Aorta (tissue), 5 donors: ENCODE measurements at places on chromosomes 2 and 18.

GRCh38 chr2:196606516-196606915 is 33.0 kb upstream of the CCDC150 start:
- no peak for DNase-seq

DNA sequence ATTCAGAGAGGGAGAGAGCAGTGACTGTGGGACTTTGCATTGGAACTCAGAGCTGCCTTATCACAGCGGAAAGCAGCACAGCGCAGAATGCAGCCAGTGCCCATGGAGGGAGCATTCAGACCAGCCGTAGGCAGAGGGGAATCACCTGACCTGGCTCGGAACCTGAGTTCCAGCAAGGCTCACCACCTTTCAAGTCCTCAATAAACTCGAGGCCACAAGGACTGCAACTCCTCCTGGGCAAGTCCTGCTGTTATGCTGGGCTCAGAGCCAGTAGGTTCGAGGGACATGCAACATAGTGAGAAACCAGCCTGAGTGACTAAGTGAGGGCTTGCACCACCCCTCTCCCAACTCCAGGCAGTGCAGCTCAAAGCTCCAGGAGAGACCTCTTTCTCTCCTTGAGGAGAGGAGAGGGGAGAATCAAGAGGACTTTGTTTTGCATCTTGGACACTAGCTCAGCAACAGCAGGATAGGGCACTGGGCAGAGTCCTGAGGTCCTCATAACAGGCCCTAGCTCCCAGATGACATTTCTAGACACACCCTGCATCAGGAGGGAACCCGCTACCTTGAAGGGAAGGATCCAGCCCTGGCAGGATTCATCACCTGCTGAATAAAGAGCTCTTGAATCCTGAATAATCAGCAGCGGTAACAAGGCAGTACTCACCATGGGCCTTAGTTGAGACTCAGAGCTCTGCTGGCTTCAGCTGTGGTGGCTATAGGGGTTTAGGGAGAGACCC is 136.8 kb upstream of the OTOS start:
- DNase-seq, result peak; percentile 77

DNA sequence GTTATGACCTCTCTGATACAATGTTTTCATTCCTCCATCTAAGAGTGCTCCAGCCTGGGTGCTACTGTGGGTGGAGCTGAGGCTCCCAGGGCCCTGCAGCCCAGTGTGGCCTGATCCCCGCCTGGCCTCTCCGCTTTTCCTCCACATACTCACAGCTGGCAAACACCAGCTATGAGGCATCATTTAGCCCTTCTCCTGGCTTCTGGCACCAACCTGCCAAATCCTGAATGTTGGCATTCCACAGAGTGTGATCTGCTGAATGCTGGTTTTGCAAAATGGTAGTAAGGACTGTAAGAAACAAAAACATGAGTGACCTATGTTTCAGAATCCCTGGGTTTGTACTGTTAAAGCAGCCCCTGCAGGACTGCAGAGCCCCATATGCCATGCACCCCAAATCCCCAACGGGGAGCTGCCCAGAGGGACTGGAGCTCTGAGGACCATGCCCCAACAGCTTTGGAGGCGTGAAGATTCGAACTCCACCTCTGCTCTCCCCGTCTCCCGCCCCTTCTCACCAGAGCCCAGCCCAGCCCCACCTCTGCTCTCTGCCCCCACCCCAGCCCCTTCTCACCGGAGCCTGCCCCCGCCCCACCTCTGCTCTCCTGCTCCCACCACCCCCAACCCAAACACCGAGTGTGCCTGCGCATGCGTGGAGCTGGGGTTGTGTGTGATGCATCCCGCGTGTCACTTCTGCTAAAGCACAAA is 4.2 kb downstream of the SLC66A2 start:
- DNase-seq, result peak; percentile 59

DNA sequence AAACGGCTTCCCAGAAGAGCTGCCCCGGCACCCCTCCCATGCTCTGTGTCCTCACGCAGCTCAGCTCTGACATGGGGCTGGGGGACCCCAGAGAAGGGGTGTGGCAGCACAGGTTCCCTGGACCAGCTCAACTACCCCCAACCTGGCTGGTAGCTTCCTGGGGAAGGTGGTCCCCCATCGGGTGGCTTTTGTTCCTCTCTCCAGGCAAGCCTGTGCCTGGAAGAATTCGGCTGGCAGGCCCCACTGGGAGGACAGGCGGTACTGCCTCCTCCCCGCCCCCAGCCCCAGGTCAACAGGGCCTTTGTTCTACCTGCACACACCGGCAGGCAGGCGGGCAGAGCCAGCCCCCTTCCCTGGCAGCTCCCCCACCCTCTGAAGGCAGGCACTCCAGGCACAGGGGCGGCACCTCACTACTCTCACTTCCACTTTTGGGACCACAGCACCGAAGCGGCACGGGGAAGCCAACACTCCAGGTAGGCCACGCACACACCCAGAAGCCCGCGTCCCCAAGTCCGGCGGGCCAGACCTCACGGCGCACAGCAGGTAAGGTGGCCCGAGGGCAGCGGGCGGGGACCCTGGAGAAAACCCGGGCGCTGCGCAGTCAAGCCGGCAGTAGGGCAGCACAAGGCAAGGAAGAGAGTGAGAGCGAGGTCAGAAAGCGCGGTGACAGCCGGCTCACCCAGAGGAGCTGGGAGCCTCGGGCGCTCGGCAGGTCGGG is 1.3 kb downstream of the HS6ST1 start:
- DNase-seq, result peak; percentile 77

- DNase-seq, result no peak
These were observed 10.5 kb downstream of the VIT start for GRCh38 chr2:36707050-36707449.

DNA sequence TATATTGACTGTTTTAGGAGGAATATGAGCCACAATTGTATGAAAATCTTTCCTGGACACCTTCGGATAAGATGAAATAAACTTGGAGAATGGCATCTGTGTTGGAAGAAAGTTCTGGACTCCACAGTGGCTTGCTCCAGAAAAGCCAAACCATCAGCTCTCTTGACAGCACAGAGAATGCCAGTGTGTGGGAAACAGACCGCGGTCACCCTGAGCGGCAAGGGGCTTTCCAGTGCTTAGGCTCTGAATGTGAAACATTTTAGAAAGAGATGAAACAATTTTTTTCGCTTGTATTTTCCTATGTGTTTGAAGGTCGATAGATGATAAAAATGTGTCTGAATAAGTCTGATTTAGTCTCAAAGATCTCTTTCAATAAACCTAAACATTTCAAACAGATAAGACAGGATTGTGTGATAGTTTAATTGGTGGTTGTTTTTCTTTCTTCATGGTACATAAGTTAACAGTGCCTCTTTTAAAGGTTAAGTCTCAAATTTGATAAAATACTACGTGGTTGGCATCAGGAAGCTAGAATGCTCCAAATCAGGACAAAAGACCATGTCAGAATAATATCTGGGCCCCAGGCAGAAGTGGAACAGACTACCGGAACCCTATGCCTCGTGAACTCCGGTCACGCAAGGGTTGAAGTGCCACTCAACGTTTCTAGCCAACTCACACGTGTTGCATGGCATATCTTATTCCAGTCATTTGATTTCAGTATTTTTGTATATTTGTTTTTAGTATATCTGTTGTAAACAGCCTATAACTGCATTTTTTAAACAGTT is 28.9 kb downstream of the PTGR3 start:
- no peak for DNase-seq

DNA sequence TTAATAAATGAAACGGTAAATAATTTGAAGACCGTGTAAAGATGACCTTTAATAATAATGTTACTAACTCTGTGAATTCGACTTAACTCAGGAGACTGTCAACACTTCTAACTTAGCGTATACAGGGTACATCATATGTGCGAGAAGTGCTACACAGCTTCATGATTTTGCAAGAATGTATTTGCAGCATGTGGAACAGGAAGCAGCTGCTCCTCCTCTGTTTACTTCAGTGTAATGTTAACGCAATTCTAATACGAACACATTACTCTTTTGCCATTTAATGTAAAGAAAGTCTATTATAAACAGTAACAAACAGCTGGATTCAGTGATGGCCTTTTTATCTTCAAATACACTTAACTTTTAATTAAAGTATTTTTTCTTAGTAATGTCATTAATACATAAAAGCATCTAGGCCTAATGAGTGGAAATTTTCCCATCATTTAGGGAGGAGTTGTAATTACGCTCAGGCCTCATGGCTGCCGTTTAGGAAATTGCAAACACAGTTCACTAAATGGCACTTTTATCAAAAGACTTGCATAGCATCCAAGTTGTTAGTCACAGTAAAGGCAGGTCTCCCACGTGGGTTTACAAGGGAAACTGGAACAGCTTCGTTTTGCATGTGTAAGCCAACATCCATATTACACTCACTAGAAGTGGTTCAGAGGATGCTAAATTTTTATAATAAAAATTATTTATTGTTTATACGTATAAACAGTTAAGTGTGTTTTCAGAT is 635.7 kb downstream of the FBXO15 start:
- no peak for DNase-seq

DNA sequence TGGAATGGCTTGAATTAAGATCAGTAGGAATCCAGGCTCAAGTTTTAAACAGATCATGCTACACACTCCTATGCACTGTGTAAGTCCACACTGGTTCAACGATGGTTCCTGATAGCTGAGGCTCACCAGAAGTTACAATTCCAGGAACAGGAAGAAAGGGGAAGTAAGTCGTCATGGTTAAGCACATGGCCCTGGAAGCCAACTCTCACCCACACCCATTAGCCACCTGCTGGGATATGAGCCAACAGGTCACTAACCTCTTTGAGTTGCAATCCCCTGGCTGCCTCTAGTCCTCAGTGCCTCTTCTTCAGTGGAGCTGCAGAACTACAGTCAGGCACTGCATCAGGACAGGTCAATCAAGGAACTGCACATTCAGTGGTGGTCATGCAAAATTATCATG is 133.5 kb downstream of the TMEM182 start:
- DNase-seq, result no peak
